A549 treated with ZK216348 at 1 μM for 4 hours (cell line): ENCODE measurements at places on chromosomes 12 and 14. TPM values are rescaled to one million over a fixed set of nuclear protein-coding genes. Genes with fewer than 3 reads are reported as not detected.

The ATP5F1B gene
- 708 to 1,018 TPM (median 924 TPM) in 5 replicates for total RNA-seq

The LMNTD1 gene
- not detected in 5 replicates for total RNA-seq

The LBHD2 gene
- 0.50 TPM in 1 of 5 replicates, not detected in the others for total RNA-seq

The DACT1 gene
- 0.37 to 0.58 TPM (median 0.47 TPM) in 5 replicates for total RNA-seq

The GPR65 gene
- total RNA-seq, result not detected in 5 replicates

The ZC3H14 gene
- total RNA-seq, result 60.4 to 68.9 TPM (median 62.7 TPM) in 5 replicates

The HVCN1 gene
- 0.22 to 0.90 TPM (median 0.65 TPM) in 5 replicates for total RNA-seq

The PLEK2 gene
- 18.2 to 25.9 TPM (median 20.9 TPM) in 5 replicates for total RNA-seq

The TMEM63C gene
- 1.1 to 3.3 TPM (median 2.2 TPM) in 5 replicates for total RNA-seq

The VDR gene
- 2.5 to 3.2 TPM (median 2.8 TPM) in 5 replicates for total RNA-seq

The RTL1 gene
- total RNA-seq, result 0.21 to 0.35 TPM (median 0.26 TPM) in 5 replicates

The ACVRL1 gene
- total RNA-seq, result 0.05 TPM in 1 of 5 replicates, not detected in the others

The SERPINA12 gene
- total RNA-seq, result not detected in 5 replicates

The STX2 gene
- total RNA-seq, result 16.0 to 30.9 TPM (median 25.5 TPM) in 5 replicates

The CCDC197 gene
- total RNA-seq, result not detected in 5 replicates

The PTGDR gene
- not detected in 5 replicates for total RNA-seq

The TMEM121 gene
- 2.1 to 11.7 TPM (median 10.8 TPM) in 5 replicates for total RNA-seq

The CNTN1 gene
- 41.5 to 65.9 TPM (median 56.0 TPM) in 5 replicates for total RNA-seq

The SDSL gene
- total RNA-seq, result 17.6 to 33.8 TPM (median 26.2 TPM) in 5 replicates

The FSCB gene
- total RNA-seq, result not detected in 5 replicates

The HOXC9 gene
- 13.2 to 16.3 TPM (median 15.3 TPM) in 5 replicates for total RNA-seq

The HCAR2 gene
- total RNA-seq, result 0.18 to 0.19 TPM in 2 of 5 replicates, not detected in the others

The MYO1A gene
- 0.16 to 0.68 TPM (median 0.55 TPM) in 5 replicates for total RNA-seq

The BDKRB1 gene
- total RNA-seq, result 0.36 to 0.86 TPM (median 0.59 TPM) in 5 replicates

The HOXC4 gene
- total RNA-seq, result 1.7 to 3.9 TPM (median 3.8 TPM) in 5 replicates

The DTX1 gene
- 0.27 to 1.2 TPM (median 0.40 TPM) in 5 replicates for total RNA-seq

The RNASE2 gene
- total RNA-seq, result not detected in 5 replicates

The FZD10 gene
- not detected in 5 replicates for total RNA-seq

The ACOT4 gene
- total RNA-seq, result 1.9 to 2.4 TPM (median 2.0 TPM) in 5 replicates

The HOXC12 gene
- not detected in 5 replicates for total RNA-seq

The ARHGAP9 gene
- total RNA-seq, result 0.53 to 1.2 TPM (median 0.91 TPM) in 4 of 5 replicates, not detected in the other

The UNC79 gene
- total RNA-seq, result 0.01 to 0.04 TPM in 2 of 5 replicates, not detected in the others

The ASB2 gene
- 0.60 to 2.0 TPM (median 1.0 TPM) in 5 replicates for total RNA-seq

The CLEC2A gene
- total RNA-seq, result not detected in 5 replicates

The TMPRSS12 gene
- not detected in 5 replicates for total RNA-seq

The SLC10A1 gene
- total RNA-seq, result not detected in 5 replicates

The CD4 gene
- total RNA-seq, result not detected in 5 replicates

The MYH6 gene
- total RNA-seq, result 0.02 TPM in 1 of 5 replicates, not detected in the others
